Stimulated activated CD4-positive, alpha-beta T cell treated with anti-CD3 and anti-CD28 coated beads, Interleukin-1b, Interleukin-23, amount 100 ng/mL, for 24 hours (primary cell): ENCODE measurements at places on chromosomes 12 and 14.

DNA sequence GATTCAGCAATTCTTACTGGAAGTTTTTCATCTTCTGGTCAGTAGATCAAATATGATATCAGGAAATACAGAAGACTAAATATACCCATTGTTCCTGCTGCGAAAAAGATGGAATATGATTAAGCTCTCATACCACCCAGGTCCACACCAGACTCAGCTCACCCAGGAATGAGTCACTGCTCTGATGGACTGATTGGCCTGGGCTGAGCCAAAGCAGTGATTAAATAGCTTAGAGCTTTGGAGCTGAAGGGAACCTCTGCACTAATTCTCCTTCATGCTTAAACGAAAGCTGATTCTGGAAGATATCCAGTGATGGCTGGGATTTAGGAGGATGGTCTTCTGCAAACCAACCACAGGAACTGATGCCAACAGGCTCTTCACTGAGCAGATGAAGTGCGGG, 62.0 kb upstream of the SYT1 start:
- no peak for DNase-seq

GRCh38 chr12:1573960-1574864, 20.2 kb downstream of the FBXL14 start:
- DNase-seq, result no peak

GRCh38 chr14:21997300-21997699, 323.7 kb upstream of the OR4E1 start:
- DNase-seq, result no peak

GRCh38 chr12:120194534-120195395, at the start of gene GCN1:
TSS of gene GCN1 (minus strand) at chr12:120194715. CDS start at chr12:120194697, 18 bp downstream.
- DNase-seq, result peak; percentile 81

GRCh38 chr14:73758392-73759182, 44.4 kb upstream of the PNMA1 start:
- DNase-seq, result no peak

DNA sequence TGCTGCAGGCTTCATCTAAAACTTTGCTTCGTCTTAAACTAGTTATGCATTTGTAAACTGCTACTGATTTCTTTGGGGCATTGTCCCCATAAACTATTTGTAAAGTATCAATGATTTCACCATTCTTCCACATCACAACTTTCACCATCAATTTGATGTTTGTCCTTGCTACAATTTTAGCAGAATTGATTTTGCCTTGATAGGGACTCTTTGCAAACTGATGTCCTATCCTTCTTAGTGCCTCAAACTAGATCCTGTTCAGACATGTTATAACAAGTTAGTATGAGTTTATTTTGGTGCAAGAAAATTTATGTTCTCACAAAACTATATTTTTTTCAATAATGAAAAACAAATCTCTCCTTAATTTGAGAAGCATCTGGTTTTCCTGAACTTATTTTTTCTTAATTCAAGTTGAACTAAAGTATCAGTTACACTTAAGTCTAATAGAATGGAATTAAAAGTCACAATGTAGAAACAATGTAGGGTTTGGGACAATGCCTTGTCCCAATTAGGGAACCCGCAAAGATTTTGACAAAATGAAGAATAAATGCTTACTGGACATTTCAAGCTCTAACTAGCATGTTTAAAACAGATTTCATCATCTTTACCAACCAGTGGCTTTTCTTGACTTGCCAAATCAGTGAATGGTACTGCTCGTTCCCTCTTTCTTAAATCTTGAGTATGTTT, 10.1 kb upstream of the ARID4A start:
- no peak for DNase-seq

GRCh38 chr12:26028953-26029735, 70.7 kb downstream of the RASSF8 start:
- DNase-seq, result no peak

DNA sequence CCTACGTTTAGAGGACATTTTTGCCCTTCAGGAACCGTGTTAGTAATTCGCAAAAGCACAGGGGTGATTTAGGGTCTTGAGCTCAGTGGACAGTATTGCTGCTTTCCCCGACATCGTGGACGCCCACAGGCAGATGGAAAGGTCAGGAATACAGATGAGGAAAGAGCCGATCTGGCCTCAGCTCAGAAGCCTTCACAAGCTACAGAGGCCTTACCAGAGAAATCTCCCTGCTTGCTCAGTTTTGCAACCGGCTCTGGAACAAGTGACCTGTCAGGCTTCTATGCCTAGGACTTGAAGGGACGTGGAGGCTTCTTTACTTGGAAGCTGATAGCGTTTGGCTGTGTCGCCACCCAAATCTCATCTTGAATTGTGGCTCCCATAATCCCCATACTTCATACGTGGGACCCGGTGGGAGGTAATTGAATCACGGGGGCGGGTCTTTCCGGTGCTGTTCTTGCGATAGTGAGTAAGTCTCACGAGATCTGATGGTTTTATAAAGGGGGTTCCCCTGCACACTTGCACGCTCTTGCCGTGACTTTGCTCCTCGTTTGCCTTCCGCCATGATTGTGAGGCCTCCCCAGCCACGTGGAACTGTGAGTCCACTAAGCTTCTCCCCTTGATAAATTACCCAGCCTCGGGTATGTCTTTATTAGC, 332.5 kb downstream of the MED13L start:
- no peak for DNase-seq

DNA sequence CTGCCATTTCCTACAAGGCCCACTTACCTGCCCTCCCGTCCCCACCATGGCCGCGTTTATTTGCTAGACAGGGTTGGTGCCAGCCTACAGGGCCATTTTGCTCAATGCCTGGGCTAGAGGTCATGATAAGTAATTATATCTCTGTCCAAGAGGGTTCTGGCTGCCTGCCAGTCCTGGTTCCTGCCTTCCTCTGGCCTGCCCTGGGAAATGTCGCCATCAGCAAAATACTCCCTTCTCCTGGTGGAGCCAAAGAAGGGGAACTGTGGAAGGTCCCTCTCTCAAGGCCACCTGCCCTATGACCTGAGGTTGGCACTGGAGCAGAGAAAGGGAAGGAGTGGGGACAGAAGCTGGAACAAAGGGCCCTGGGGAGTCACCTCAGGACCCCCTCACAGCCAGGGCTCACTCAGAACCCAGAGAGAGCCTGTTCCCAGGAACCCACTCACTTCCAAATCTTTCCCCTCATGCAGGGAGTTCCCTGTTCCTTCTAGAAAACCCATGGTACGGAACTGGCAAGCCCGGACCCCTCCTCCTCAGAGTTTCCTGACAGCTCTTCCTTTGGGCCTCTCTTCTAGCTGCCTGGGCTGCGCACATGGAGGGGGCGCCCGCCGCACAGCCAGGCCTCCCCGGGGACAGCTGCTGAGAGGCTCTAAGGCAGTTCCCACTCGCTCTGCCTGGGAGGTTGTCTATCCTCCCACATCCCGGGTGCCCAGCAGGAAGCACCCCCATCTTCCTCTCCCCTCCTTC, 280.5 kb downstream of the DPF3 start:
- no peak for DNase-seq

- DNase-seq, result no peak
Measured at GRCh38 chr12:96375841-96376604, 24.2 kb downstream of the CDK17 start.

GRCh38 chr14:99038431-99038820, 233.6 kb downstream of the BCL11B start:
- no peak for DNase-seq

GRCh38 chr14:33287189-33287588, 348.5 kb downstream of the NPAS3 start:
- DNase-seq, result no peak
